ENCODE measurements at places on chromosomes 5 and 9.
A peak's percentile ranks its signal among the peaks of the same experiment; 100 is the strongest.

- peak; percentile 62 for DNase-seq
Observed at GRCh38 chr5:94746731-94747124, 128.3 kb downstream of the SLF1 start.

GRCh38 chr5:107598958-107599357 is 71.8 kb downstream of the EFNA5 start:
- no peak for DNase-seq

DNA sequence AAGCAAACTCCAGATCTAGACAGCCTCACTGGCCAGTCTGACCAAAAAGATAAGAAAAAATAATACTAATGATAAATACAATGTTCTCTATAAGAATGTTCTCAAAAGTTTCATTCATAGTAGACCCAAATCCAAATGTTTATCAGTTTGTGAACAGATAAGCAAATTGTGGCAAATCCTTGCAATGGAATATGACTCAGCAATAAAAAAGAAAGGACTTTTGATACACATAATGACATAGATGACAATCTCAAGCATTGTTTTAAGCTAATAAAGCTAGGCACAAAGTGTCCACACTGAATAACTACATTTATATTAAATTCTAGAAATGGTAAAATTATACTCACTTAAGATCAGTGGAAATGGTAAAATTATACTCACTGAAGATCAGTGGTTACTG is 195.4 kb upstream of the TYRP1 start:
- DNase-seq = no peak

GRCh38 chr5:96336351-96336985 is 96.6 kb downstream of the PCSK1 start:
- peak; percentile 87 for DNase-seq

- DNase-seq = no peak
Observed at GRCh38 chr9:72043576-72043975, 16.8 kb downstream of the C9orf57 start.

GRCh38 chr5:55960779-55961178 is 34.0 kb downstream of the IL6ST start:
- no peak for DNase-seq

DNA sequence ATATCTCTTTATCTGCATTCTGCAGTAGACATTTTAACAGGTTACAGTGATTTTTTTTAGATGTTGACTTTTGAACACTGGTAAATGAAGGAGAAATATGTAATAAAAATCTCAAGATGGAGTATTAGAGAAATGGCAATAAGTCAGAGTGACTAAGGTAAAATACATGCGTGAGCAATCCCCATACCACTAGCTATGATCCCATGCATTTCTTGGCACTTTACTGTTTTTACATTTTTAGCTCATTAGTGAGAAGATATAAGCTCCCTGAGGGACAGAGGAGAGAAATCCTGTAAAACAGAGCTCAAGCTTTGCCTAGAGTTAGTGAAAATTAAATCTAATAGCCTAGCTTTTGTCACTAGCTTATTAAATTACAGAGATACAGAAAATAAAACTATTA is 181.9 kb upstream of the TRPM3 start:
- DNase-seq = no peak

DNA sequence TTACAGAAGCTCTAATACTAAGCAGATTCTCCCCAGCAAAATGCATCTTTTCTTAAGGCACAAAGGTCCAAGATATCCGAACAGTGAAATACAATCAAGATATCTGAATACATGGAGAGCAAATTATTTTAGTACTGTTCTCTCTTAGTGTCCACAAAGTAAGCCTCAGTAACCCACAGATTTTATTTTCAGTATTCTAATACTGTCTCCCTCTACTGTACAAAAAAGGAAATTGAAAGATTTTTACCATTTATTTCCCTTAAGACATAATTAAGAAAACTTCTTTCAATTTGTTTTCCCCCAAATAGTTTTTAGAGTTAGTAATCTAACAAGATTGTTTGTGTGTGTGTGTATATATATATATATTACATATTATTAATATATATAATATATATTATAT is 24.7 kb upstream of the NOL6 start:
- DNase-seq = no peak

GRCh38 chr9:135822374-135822755 is 85.0 kb downstream of the CAMSAP1 start:
- no peak for DNase-seq

- no peak for DNase-seq
Observed at GRCh38 chr9:126635061-126635460, 21.3 kb downstream of the LMX1B start.

- DNase-seq = no peak
Observed at GRCh38 chr5:82358457-82358856, 80.3 kb upstream of the RPS23 start.

GRCh38 chr9:113380869-113381378 is 4.1 kb upstream of the HDHD3 start:
- DNase-seq = no peak

GRCh38 chr9:135890190-135891026 is 16.9 kb downstream of the CAMSAP1 start:
- DNase-seq = no peak

DNA sequence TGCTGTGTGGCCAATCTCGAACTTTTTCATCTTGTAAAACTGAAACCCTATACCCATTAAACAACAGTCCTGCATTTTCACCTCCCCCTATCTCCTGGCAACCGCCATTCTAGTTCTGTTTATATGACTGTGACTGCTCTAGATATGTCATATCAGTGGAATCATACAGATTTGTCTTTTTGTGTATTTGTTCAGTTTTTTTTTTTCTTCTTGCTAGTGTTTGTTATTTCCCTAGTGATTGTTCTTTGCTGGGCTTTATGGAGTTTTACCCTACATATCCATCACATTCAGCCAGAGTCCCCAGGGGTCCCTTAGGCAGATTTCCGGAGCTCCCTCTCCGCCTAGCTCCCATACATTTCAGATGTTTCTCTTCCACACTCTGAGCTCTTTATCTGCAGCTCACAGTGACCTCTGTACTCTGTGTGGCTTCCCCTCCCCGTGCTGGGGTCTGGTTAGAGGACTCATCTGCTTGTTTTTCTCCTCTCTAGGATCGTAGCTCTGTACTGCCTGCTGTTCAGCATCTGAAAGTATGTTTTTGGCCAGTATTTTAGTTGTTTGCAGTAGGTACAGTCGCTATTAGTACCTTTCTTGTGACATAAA is 25.1 kb upstream of the CARTPT start:
- DNase-seq = no peak

- DNase-seq = no peak
Observed at GRCh38 chr5:135641319-135641718, 62.5 kb upstream of the CXCL14 start.

GRCh38 chr5:95283761-95284571 is 928 bp downstream of the MCTP1 start:
- DNase-seq = peak; percentile 66

DNA sequence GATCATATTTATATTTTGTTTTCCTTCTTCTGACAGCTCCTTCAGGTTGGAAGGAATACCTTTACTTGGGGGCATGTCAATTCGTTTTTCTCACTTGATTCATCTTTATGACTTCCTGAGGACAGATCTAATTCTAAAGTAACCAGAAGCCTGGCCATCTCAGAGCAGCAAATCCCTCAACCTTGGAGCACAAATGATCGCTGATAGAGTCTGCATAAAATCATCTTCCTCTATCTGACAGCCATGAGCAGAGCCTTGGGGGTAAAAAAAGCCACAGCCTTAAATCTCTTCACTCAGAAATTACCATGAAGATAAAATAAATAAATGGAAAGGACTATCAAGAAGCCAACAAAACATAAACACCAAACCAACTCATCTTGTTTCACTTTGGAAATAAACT is 325.8 kb downstream of the PRR16 start:
- no peak for DNase-seq

DNA sequence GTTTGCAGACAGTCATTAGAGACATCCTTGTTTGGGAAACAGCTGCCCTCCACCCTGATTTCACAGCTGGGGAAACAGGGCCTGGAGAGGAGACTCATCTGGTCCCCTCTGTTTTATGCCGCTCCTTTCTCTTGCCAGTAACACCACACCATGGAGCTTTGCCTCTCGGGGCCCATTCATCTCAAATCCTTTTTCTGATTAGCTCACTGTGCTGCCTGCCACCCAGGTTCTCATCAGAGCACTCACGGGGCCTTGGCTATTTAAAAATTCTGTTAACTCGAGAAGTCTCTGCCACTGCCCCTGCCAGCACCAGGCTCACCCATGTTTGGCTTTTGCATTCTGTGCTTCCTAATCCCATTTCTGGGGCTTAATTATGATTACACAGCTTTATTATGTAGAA is 36.8 kb upstream of the C5orf58 start:
- DNase-seq = no peak

DNA sequence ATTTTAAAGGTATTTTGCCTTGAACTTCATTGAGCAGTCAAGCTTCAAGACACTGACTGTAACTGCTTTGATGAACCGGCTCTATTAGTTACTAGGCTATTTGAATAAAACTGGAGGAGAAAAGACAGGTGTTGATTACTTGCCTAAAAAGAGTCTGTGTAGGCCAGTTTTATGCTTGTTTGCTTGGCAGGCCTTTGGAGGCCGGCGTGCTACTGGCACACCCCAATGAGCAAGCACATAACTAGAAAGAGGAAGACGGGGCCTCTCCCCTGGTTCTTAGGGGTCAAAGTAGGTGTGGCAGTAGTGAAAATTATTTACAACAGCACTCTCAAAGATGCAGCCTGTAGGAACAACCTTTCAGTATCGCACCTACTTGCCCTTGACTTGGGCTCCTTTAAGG is 2.1 kb upstream of the ZFR start:
- DNase-seq = peak; percentile 39

DNA sequence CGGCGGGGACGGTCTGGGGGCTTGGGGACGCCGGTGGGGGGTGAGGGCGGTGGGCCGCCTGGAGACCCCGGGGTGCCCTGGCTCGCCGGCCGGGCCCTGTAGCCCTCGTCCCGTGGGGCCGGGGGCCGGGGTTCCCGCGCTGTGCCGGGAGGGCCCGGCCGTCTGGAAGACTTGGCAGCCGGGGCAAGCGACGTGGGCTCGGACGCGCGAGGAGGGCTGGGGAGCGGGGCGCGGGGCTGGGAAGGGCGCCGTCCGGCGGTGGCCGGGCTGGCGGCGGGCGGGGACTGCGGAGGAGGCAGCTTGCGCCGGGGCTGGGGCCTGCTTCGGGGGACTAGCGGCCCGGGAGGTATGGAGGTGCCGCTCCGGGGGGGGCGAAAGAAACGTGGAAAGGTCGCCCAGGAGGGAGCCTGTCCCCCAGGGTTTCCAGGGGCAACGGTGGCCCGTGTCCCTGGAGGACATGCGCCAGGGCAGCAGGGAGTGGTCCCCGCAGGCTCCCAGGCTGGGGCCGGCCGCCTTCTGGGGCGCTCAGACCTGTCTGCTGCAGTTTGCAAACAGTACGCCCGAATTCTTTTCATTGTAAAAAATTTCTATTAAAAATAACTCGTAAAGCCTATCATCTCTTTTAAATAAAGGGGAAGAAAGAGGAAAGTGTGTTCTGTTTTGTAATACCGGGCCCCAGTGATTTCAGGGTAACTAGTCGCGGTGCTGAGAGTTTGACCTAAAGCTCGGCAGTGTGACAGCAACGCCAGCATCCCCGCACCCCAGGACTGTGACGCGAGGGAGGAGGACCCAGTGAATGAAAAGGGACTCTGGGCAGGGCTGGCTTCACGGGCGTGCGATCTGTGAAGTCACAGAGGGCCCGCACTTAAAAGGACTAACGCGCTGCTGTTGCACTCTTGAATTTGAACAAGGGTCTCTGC is 752 bp upstream of the ANKH start:
- DNase-seq = peak; percentile 90

DNA sequence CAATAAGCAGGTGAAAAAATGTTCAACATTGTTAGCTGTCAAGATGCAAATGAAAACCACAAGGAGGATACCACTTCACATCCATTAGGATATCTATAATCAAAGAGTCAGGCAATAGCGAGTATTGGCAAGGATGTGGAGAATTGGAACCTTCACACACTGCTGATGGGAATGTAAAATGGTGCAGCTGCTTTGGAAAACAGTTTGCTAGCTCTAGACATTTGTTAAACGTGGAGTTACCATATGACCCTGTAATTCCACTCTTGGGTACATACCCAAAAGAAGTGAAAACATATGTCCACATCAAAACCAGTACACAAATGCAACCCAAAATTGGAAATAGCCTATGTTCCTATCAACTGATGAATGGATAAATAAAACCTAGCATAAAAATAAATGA is 37.4 kb downstream of the SCAMP1 start:
- DNase-seq = no peak

- DNase-seq = no peak
Observed at GRCh38 chr9:4020755-4021296, 279.0 kb downstream of the GLIS3 start.

DNA sequence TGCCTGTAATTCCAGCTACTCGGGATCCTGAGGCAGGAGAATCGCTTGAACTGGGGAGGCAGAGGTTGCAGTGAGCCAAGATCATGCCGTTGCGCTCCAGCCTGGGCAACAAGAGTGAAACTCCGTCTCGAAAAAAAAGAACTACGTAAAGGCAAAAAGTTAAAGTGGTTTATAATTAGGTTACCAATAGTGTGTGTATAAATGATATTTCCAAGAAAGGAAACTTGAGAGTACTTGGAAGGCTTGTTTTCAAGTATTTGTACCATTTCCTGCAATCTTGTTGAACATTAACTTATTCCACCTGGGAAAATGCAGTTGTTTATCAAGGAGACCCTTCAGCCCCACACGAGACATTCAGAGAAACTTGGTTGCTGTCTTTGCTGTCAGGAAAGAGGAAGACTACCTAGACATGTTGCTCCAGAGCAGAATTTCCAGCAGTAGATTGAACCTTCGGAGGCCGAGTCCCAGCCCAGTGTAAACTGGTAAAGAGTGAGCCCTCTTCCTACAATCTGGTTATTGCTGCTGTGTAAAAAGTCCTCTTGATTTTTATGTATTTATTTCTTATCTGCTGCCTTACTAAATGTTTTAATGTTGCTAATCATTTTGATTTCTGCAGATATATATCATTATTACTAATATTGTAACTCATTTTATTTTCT is 30.1 kb downstream of the STXBP1 start:
- no peak for DNase-seq

- DNase-seq = no peak
Observed at GRCh38 chr5:8157320-8157822, 288.4 kb downstream of the MTRR start.

- DNase-seq = peak; percentile 7
Observed at GRCh38 chr9:129665389-129665775, at the start of gene PRRX2. Gene PRRX2, plus strand, starts transcription at chr9:129665647. Its CDS starts 221 bp downstream, at chr9:129665868.

GRCh38 chr9:89388084-89388867 is 70.0 kb downstream of the SECISBP2 start:
- peak; percentile 97 for DNase-seq

DNA sequence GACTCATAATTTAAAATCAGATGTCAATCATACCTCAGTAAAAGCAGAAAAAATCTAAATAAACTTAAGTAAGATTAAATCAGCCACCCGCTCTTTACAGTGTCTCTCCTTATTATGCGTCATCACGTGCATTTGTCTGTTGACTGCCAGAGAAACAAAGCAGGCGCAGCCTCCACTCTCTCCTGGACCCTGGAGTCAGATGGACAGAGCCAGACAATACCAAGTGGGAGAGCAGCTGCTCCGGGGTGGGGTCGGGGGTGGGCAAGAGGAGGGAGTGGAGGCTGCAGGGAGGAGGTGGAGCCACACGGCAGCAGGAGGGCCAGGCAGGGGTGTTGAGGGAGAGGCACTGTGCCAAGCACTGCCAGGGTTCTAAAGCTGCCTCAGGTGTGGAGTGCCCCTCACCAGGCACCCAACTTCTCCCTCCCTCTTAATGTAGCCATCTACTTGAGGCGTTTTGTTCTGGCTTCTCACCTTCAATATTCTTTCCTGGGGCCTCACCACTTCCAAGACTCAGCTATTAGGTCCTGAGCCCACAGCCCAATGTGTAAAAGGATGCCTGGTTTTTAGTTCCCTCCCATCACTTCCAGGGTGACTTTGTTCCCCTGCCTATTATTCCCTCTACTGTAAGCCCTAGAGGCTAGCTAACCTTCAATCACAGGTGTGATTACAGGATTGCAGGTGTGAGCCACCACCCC is 96.3 kb downstream of the GLDC start:
- DNase-seq = no peak

Data from suppressor macrophage (primary cell).